ENCODE measurements at places on chromosomes 16 and 17.
A peak's percentile ranks its signal among the peaks of the same experiment; 100 is the strongest.

GRCh38 chr17:10354651-10355050 lies 18.2 kb downstream of the MYH13 start:
- DNase-seq = no peak

DNA sequence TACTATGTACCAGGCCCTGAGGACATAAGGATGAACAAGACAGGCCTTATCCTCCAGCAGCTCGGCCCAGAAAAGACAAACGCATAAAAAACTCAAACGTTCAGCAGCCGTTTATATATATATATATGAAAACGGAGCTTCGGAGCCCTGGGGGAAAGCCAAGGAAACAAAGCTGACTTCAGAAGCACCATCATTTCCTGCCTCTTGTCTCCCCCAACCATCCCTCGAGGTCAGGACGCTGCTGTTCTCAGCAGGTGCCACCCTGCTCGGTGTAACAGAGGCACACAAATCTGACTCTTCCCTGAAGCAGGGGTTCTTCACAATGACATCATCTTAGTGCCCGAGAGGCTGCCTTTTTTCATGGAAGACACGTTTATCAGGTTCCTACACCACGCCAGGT lies 146.9 kb downstream of the ZNF423 start:
- DNase-seq = no peak

- no peak for DNase-seq
These were observed 7.7 kb downstream of the IGSF6 start for GRCh38 chr16:21644674-21645073.

DNA sequence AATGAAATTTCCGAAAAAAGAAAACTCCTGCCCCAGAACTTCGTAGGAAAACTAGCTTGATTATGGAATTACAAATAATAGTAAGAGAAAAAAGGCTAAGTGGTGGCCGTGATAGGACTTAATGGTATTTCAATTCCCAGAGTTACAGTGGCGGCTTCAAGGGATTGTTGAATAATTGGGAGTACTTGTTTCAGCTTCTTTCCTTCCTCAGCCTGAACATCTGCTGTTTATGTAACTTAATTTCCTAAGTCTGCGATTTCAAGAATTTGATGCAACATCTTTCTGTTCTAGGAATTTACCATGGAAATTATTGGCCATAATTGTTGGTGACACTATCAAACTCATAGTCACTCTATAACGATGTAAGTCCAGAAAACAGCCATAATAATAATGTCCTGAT lies 684 bp upstream of the APPBP2 start:
- DNase-seq = peak; percentile 52

GRCh38 chr16:64990101-64990500 lies 131.8 kb downstream of the CDH11 start:
- DNase-seq = no peak

GRCh38 chr17:2385240-2386210 lies 15.3 kb downstream of the MNT start:
- no peak for DNase-seq

GRCh38 chr16:79437764-79438751 lies 162.5 kb downstream of the MAF start:
- DNase-seq = no peak

DNA sequence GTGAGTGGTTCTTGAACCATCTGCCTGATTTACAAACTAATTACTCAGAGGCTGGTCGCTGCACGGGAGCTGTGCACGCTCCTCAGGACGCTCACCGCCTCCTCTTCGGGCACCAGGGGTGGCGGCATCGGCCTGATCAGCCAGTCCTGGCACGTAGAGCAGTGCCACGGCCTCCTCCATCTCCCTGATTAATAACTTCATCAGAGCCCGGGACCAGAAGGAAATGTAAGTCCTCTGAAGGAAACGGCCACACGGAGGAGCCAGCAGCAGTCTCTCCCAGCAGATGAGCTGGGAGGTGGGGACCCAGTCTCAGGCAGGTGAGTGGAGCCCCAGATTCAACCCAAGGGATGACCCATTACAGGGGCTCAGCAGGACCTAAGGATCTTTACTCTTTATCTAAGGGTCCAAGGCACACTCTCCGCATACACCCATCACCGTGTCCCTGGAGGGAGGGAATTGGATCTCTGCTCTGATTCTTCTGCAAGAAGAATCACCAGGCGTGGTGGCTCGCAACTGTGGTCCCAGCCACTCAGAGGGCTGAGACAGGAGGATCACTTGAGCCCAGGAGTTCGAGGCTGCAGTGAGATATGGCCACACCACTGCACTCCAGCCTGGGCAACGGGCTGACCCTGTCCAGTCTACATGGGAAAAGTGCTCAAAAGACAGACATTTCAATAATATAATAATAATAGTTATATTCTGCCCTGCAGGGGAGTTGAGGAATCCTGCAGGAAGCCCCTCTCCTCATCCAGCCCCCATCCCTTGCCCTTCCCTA lies 366.5 kb downstream of the SEC14L1 start:
- DNase-seq = no peak

GRCh38 chr16:50152807-50153595 lies at the start of gene TENT4B:
Gene TENT4B, plus strand, starts transcription at chr16:50153306. Its CDS starts 316 bp downstream, at chr16:50153622.
- peak; percentile 79 for DNase-seq

GRCh38 chr17:48198950-48199541 lies 91.5 kb downstream of the SNX11 start:
- no peak for DNase-seq

- peak; percentile 55 for DNase-seq
These were observed 2.4 kb downstream of the ACTG1 start for GRCh38 chr17:81509972-81510784.

DNA sequence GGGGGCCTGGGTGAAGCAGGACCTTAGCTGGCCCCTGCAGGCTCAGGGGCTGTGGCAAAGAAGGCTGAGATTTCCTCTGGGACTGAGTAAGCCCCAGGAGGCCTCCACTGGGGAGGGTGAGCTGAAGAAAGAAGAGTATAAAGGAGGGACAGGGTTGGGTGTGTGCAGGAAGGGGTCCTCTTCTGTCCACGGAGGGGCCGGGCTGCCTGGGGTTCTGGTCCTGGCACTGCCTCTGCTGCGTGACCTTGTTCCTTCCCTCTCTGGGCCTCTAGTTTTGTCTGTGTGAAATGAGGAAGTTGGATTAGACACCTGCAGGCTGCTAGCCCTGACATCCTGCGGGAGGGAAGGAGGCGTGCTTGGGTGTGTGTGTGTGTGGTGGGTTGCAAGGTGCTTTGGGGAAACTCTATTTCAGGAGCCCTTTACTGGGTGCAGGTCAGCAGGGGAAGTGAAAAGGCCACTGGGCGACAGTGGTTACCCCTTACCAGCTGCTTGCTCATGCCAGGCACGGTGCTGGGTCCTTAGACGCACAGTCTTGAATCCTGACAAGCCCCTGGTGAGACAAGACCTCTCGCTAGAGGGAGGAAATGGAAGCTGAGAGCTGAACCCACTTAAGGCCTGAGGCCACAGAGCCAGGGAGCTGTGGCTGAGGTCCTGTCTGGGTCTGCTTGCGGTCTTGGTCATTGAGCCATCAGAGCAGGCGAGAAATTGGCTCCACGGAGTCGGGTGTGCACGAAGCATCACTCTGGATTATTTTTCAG lies 60.7 kb downstream of the OR1D5 start:
- DNase-seq = no peak

DNA sequence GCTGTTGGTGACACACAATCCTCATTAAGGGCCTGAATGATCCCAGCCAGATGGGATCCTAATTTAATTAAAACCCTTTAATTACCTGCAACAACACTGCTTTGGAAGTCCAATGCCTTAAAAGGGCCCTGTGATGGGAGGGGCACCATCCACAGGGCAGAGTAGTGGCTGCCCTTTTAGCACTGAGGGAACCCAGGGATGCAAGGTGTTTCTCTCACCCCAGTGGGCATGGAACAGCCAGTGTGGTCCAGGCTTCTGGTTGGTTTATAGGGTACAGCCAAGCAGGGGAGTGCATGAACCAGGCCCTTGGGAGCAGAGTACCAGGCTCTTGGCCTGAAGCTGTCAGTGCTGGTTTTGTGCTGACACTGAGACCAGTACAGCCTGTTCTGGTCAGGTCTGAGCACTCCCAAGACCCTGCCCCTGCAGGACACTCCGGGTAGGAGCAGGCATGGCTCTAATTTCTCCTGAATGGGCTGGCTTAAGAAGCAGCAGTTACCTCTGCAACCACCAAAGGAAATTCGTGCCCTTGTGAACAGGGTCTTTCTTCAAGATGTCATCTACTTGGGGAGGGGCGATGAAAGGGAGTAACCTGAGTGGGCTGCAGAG lies 9.9 kb downstream of the NXPH3 start:
- DNase-seq = no peak

- DNase-seq = no peak
These were observed 17.3 kb upstream of the HEXD start for GRCh38 chr17:82400830-82401229.

- DNase-seq = peak; percentile 78
These were observed 2.3 kb downstream of the DLG4 start for GRCh38 chr17:7217113-7217987.

GRCh38 chr17:81910840-81911276 lies 341 bp downstream of the PCYT2 start:
- DNase-seq = no peak

DNA sequence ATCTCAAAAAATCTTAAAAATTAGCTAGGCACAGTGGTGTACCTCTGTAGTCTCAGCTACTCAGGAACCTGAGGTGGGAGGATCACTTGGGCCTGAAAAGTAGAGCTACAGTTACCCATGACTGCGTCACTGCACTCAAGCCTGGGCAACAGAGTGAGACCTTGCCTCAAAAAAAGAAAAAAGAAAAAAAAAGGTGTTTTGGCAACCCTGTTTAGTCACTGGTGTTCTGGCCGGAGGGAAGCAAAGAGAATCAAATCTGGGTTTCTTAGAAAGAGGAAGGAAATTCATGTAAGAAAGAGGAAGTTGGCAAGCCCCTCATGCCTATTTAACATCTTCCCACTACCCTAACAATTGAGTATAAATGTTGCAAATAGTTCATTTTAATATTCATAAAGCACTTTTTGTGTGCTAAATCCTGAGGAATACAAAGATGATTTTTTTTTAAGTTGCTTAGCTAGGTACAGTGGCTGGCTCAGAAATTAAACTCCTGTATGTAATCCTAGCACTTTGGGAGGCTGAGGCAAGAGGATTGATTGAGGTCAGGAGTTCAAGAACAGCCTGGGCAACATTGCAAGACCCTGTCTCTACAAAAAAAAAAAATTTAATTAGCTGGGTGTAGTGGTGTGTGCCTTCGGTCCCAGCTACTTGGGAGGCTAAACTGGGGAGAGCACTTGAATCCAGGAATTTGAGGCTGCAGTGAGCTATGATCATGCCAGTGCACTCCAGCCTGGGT lies 6.5 kb upstream of the USP32 start:
- no peak for DNase-seq

- DNase-seq = no peak
These were observed 85.8 kb downstream of the MRM3 start for GRCh38 chr17:867896-868489.

DNA sequence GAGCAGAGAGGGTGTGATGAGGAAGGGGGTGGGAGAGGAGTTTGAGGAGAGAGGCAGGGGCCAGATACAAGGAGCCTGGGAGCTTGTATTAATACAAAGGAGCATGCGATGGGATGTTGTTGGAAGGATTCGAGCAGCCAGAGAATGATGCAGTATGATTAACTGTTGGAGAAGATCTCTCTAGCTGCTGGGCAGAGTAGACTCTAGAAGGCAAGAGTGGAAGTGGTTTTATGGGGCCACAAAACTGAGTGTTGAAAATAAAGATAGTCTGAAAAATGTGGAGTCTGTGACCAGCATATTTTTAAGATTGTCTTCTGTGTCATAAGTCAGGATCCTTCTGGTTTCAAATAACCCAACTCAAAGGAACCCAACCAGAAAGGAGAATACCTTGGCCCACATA lies 98.3 kb downstream of the MSI2 start:
- no peak for DNase-seq

DNA sequence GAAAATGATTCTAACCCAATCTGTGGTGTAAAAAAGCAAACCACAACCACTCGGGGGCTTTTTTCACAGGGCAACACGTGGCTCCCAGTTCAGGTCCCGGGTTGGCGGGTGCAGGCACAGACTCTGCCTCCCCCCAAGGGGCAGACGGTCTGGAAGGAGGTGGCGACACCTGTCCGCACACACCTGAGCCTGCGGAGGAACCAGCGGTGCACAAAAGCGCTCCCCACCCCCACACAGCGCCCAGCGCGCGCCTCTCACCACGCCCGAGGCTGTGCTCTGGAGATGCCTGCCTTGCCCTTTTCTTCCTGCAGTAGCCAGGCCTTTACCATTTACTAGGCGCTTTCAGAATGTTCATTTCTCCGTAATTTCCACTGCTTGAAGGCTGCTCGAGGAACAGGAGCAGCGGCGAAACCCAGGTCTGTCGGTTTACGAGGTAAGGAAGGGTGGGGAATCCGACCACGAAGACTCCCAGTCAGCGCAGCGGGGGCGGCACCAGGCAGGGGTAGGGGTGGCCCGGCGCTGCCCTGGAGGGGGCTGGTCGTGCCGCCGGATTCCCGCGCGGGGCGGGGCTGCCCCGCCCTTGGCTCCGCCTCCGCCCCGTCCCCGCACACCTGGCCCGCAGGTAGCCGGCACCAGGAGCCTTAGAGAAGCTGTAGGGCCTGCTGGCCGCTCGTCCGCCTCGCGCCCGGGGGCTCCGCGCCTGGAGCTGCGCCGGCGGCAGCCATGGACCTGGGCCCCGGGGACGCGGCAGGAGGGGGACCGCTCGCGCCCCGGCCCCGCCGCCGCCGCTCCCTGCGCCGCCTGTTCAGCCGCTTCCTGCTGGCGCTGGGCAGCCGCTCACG lies at the start of gene USP43:
TSS of gene USP43 (plus strand) at position 608 of the 842 bp plus-strand sequence. CDS start at position 724, 116 bp downstream.
- DNase-seq = no peak

DNA sequence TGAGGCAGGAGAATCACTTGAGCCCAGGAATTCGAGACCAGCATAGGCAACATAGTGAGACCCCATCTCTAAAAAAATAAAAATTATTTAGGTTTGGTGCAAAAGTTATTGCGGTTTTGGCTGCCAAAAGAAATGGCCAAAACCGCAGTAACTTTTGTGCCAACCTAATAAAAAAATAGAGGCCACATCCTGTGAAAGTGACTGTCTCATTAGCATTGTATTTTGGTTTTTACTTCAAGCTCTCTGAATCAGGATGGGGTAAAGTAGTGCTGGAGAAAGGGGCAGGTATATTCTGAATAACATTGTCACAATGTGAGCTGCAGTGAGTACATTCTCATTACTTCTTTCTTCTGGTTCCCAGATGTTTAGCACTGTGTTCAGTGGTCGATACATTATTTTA lies 36.0 kb downstream of the ATP6V0A1 start:
- no peak for DNase-seq

GRCh38 chr17:55281649-55282378 lies 17.1 kb downstream of the HLF start:
- DNase-seq = peak; percentile 24

DNA sequence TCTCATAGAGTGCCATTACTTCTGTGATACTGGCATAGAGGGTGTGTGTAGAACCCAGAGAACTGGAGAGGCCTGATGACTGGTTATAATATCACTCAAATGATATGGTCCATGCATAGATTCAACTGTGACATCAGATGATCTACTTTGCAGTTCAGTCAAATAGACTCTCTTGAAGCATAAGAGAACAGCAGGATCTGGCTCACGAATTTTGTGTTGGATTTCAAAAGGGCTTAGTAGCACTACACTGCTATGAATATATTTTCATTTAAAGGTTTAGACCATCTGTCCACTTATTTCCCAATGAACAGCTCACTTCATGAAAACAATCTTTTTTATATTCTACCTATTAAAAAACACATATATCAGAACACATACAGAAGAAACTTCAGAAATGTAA lies 119.7 kb downstream of the KIF2B start:
- no peak for DNase-seq
